RWPE1 (cell line): ENCODE measurements at places on chromosomes 6 and 20.
A peak's percentile ranks its signal among the peaks of the same experiment; 100 is the strongest.

DNA sequence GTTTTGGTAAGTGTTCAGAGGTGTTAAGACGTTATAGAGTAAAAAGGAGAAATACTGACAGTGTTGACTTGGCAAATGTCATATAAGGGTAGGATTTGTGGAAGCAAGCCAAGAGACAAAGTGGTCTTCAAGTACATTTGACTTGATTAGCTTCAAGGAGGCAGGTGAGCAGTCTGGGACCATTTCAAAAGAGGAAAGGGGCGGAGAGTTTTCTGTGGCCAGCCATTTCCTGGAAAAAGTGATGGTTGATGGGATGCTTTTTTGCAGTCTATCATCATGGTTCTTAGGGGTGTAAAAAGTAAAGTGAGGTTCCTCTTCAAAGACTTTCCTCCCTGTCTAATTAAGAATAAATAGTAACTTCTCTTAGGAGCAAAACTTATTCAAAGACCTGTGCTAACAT, 28.7 kb downstream of the FKBP1A start:
- no peak for DNase-seq

GRCh38 chr6:72950114-72950860, 275.0 kb downstream of the KHDC1L start:
- DNase-seq, result peak; percentile 33

DNA sequence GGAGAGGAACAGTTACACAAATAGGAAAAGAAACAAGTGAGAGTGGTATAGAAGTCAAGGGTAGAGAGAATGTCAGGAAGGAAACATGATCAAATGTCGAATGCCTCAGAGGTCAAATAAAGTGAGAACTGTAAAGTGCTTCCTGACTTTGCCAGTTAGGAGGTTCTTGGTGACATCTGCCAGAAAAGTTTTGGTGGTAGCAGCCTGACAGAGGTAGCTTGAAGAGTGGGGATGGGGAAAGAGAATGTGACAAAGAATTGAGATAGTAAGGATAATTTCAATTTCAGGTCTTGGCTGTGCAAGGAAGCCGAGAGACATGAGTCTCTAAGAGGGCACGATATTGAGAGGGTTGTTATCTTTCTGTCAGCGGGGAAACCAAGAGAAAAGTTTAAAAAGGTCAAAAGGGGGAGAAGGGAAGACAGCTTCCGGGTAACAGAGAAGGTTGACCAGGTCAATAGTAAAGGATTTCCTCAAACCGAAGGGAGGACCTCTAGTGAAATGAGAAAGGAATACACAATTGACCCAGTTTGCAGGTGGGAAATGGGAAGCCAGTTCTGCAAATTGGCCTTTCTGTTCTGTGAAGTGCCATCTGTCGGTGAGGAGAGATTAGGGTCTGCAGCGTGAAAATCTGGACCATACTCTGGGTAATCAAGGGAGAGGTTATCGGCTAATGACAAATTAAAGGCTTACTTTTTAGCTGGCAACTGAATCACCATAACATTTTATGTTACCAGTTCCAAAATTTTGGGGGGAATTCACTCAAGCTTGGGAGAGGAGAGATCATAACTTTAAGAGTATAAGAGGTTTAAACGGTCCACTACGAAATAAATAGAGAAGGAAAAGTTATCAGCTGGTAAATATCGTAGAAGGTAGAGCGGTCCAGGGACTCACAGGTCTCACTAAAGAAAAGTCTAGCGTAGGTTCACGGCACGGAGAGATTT, 973 bp upstream of the BRD2 start:
- no peak for DNase-seq

DNA sequence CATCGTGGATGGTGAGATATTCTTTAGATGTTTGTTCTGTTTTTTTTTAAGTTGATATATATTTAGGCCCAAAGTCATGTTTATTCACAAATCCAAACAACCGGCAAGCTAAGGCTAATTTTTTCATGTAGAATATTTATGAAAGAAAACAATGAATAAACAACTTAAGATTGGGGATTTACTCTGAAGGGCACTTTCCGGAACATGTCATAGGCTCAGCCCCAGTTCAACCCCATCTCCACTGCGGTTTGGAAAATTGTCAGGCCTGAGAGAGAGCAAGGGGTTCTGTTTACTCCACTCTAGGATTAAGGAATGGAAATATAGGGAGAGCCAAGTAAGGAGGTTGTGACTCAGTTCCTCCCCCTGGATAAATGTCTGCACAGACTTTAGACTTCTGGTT, 18.3 kb downstream of the RPS6KA2 start:
- no peak for DNase-seq

DNA sequence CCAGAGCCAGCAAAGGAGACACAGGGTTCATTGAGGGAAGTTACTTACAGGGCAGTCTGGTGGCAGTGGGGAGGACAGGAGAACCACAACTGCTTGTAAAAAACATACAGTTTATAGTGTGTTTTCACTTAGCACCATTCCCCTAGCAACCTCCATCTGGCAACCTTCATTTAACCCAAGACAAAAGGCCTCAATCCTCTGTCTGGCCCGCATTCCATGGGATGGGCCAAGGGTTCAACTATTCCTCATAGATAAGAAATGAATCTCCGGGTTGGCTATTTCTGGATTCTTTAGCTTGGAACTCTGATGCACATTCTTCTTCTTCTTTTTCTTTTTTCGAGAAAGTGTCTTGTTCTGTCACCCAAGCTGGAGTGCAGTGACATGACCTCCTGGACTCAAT, 26.3 kb upstream of the FYN start:
- no peak for DNase-seq

DNA sequence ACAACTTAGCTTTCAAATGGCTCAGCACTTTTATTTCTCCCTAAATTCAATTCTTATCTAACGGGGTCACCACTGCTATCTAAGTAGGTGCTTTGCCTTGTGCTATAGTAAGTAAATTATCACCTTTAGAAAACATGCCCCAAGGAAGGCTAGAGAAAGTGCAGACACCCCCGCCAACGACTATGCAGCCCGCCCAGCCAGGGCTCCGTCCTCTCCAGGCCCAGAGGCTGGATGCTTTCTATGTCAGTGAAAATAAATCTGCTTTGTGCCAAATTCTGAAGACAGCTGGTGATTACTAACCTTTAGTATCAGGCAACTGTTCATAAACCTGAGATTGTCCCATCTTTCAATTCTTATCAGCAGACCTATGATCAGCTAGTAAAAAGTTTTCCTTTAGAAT, 14.3 kb downstream of the KIAA0319 start:
- DNase-seq, result no peak

DNA sequence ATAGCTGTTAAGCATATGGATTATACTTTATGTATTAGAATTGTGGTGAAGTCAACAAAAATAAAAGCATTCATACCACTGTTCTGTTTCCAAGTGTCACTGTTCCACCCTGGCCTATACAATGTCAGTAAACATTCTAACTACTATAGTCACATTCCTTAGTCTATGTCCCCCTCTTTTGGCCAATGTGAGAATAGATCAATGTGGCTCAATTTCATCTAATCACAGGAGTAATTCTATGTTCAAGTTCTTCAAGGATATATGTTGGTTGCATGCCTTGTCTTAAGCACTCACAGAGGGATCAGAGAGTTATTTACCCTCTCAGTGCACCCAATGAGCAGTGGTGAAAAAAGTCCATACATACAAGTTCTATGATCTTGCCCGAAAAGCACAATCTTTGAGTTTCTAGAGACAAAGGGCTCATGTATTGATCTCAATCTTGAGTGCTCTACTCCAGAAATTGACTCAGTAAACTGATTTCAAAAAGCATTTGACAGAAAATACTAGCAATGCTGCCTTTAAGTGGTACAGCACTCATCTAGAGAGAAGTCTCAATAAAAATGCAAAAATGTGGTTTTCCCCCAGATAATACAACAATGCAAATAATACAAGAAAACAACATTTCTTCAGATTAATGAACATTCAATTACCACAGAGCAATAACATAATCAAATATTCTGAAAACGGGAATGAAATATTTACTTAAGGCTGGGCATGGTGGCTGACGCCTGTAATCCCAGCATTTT, 16.5 kb downstream of the SMLR1 start:
- DNase-seq, result peak; percentile 27

GRCh38 chr6:17013701-17014100, 88.1 kb upstream of the STMND1 start:
- peak; percentile 69 for DNase-seq

DNA sequence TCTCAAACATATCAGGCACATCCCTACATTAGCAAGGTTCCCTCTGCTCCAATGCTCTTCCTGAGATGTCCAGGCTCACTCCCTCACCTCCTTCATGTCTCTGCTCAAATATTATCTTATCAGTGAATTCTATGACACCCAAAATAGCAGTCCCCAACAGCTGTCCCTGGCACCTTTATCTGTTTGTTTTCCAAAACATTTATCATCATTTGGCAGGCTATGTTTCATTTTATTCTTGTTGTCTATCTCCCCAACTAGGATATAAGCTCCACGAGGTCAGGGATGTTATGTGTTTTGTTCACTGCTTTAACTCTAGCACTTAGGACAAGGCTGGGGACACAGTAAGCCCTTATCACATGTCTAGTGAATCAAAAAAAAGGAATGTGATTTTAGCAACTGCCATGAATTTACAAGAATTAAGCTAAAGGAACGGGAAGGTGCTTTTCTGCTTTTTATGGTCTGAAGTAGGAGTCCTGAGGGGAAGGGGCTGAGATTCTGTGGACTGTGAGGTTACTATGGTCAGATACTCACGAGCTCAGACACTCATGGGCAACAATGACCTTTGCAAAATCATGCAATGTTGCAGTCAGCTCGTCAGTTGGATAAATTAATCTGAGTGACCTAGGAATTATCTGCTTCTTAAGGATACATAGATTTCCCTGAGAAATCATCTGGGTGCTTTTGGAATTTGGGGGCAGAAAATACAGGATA, 1.9 kb upstream of the IL22RA2 start:
- DNase-seq, result no peak

DNA sequence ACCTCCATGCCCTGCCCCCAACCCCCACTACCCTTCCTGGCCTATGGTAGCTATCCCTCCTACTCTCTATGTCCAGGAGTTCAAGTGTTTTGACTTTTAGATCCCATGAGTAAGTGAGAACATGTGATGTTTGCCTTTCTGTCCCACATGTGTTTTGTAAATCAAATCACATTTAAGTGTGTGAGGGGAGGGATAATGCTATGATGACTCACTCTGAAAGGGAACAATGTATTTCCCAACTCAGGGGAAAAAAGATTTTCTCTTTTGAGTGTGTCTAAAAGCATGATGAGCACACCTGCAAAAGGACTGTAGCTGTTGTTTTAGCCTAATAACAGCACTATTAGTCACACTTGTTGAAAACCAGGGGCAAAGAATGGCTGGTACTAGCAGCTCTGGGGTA, 193.7 kb downstream of the GJA10 start:
- peak; percentile 91 for DNase-seq

GRCh38 chr6:152338335-152339125, 298.6 kb downstream of the SYNE1 start:
- peak; percentile 13 for DNase-seq

DNA sequence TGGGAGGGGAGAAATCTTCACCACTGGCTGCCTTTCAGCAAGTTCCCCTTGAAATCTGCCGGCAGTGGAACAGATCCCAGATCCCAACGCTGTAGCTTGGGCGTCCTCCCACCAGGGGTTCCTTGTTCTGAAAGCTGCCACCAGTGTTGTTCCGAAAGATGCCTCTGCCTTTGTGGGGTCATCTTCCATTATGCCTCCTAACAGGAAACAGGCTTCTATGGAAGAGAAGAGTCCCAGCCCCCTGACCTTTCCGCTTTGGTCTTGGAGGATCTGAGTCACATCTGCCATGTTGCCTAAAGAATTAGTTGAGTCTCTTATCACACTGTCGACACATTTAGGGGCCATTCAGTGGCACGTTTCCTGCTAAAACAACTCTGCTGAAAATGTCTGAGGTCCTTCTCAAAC, 57.5 kb upstream of the NFATC2 start:
- DNase-seq, result no peak

DNA sequence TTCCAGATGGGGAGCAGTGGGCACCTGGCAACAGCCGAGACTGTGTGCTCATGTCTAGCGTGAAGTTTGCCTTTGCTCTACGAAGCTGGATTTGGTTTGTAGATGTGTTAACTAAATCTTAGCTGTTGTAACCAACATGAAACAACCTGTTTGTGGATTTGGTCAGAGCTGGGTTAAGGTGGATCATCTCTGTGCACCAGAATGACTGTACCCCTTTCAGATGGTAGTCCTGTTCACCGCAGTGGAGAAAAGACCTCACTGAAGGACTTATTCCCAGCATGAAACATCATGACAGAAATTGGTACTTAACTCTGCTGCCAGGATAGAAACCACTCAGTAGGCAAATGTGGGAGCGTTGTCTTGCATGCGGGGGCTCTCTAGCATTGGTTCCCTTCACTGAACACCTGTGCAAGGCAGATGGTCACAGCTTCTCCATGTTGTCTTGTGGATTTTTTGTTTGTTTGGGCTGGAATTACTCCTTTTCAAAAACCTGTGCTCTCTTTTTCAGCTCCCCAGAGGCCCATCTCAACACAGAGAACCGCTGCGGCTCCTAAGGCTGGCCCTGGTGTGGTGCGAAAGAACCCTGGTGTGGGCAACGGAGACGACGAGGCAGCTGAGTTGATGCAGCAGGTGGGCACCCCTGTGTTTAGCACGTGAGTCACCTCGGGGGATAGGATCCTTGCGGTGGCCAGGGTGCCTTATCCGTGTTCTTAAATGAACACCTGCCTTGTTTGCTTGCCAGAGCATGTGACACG, 19.3 kb upstream of the EFCAB8 start:
- DNase-seq, result no peak
